ENCODE measurements at places on chromosomes 4 and X.

- DNase-seq, result no peak
These were observed 122.1 kb downstream of the REELD1 start for GRCh38 chr4:146336410-146336807.

- DNase-seq, result no peak
These were observed 326.0 kb downstream of the FBXW7 start for GRCh38 chr4:152209772-152210493.

DNA sequence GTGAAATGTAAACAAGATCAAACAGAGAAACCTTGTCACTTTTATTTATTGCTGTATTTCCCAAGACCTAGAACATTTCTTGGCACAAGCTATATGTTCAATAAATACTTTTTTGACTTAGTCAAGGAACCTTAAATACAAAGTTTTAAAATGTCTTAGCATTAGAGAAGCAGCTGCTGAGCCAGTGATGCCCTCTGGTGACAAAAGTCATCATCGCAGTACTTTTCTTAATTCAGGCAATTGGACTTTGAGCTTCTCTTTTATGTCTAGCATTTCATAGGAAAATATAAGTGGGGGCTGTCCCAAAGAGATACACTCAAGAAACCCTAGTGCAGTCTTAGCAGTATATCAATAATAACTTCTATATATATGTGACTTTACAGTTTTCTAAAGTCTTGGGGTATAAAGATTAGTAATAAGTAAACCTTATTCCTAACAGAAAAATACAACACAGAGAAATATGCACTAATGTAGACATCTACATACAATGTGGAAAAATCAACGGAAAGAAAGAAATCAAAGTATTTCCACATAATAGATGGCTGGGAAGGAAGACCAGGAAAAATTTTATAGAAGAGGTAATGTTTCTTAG is 118.4 kb downstream of the DTHD1 start:
- DNase-seq, result no peak

DNA sequence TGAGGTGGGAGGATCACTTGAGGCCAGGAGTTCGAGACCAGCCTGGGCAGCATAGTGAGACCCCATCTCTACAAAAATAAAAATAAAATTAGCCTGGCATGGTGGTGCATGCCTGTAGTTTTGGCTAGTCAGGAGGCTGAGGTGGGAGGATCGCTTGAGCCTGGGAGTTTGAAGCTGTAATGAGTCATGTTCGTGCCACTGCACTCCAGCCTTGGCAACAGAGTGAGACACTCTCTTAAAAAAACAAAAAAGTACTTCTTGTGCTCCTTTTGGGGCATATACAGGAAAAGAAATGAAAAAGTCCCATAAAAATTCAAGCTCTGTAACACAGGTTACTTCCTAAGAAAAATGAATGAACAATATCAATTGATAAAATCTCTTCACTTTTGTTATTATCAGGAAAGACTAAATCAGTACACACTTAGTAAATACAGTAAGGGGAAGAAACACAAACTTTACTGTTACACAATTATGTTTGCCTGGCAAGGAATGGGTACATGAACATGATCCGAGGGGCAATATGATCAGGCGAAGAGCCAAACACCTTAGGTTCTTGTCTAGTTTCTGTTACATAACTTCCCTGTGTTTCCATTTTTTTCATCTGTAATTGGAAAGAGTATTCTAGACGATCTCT is 46.9 kb downstream of the CCDC158 start:
- peak; percentile 44 for DNase-seq

GRCh38 chr4:154616731-154617130 is 4.3 kb upstream of the FGG start:
- DNase-seq, result no peak

GRCh38 chr4:75371915-75372314 is 142.3 kb downstream of the RCHY1 start:
- DNase-seq, result no peak

- DNase-seq, result no peak
These were observed 86.5 kb upstream of the PTCHD1 start for GRCh38 chrX:23248187-23248586.

DNA sequence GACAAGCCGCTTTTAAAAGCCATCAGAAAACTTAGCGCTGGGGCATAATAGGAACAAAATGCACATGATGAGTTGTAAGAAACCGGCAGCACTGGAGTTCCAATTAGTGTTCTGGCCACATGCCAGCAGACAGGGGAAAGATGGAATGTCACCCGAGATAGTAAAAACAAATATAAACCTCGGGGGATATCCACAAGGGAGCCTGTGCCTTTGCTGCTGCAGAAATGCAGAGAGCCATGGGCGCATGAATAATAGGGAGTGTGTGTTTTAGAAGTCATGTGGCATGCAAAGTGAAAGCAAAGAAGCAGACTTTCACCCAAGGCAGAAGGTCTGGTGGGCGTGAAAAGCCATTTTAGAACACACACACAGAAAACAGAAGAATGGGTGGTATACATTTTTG is 19.1 kb downstream of the GPRASP3 start:
- no peak for DNase-seq

DNA sequence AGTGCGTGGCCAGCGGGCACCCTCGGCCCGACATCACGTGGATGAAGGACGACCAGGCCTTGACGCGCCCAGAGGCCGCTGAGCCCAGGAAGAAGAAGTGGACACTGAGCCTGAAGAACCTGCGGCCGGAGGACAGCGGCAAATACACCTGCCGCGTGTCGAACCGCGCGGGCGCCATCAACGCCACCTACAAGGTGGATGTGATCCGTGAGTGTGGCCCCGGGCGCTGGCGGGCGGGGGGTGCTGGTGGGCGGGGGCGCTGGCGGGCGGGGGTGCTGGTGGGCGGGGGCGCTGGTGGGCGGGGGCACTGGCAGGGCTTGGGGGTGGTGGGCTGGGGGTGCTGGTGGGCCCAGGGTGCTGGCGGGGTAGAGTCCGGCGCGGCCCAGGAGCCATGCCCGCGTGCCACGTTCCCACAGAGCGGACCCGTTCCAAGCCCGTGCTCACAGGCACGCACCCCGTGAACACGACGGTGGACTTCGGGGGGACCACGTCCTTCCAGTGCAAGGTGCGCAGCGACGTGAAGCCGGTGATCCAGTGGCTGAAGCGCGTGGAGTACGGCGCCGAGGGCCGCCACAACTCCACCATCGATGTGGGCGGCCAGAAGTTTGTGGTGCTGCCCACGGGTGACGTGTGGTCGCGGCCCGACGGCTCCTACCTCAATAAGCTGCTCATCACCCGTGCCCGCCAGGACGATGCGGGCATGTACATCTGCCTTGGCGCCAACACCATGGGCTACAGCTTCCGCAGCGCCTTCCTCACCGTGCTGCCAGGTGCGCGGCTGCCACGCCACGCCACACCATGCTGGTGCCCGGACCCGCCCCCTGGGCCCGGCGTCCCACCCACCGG is 12.7 kb downstream of the FGFRL1 start:
- no peak for DNase-seq

DNA sequence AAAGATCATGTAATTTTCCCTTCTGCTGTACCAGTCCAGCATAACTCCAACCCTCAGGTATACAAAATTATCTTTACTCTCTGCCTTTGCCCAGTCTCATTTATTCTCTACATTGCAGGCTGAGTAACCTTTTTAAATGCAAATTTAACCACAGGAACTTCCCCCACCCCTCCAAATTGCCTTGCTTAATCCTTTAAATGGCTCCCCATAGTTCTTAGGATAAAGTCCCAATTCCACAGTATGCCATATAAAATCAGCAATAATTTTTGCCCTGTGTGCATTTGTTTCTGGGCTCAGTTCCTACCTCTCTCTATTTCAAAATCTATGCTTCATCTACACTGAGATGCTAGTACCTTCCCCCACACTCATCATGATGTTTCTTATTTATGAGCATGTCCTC is 879.7 kb downstream of the RPA4 start:
- no peak for DNase-seq
